ENCODE measurements at places on chromosomes 7 and 10.

DNA sequence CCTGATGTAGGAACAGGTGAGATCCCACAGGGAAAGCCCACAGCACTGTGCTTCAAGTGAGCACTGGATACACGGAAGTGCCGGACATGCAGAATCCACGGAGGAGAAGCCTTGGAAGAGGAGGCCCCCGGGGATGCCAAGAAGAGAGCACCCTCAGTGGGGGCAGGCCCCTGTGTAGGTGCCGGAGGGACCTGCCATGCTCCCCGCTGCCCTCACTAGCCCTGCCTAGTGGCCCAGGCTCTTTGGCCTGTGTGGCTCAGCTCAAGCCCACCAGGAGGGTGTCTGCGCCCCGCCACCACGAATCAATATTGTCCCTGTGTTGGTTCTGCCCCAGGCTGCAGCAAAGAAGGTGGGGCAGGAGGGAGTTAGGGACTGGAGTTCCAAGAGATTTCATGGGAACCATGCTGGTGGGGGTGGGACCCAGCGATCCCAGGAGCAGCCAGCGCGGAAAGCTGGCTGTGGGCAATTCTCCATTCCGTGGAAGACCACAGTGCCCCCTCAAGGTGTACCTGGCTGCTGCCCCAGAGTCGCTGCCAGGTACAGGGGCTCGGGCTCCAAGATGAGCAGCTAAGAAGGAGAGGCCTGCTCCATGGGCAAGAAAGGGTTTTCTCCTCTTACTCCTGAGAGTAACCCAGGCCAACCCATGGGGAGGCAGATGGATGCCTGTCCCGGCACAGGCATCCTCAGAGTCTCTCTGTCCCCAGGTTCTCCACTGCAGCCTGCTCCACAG lies 34.9 kb upstream of the LEP start:
- no peak for DNase-seq

- no peak for DNase-seq
Measured at GRCh38 chr10:70442332-70442988, 979 bp upstream of the NODAL start.

- DNase-seq = no peak
Measured at GRCh38 chr7:87833130-87833529, 43.0 kb downstream of the SLC25A40 start.

DNA sequence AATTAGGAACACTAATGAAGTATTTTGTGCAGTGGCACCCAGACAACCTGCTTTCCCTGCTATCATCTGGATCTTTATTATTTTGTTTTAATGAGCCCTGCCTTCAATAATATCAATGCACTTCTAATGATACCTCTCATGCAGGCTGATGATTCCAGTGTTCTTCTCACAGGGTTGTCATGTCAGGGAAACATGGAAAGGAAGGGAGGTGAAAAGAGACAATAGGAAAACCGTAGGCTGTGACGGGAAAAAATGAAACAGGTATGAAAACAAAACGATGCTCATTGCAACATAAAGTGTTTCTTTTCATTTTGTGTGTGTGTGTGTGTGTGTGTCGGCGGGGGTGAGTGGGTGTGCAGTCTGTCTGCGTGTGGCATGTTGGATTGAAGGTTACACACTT lies 102.6 kb upstream of the CTBP2 start:
- DNase-seq = no peak

GRCh38 chr10:13703997-13704536 lies 117.3 kb downstream of the PRPF18 start:
- no peak for DNase-seq

DNA sequence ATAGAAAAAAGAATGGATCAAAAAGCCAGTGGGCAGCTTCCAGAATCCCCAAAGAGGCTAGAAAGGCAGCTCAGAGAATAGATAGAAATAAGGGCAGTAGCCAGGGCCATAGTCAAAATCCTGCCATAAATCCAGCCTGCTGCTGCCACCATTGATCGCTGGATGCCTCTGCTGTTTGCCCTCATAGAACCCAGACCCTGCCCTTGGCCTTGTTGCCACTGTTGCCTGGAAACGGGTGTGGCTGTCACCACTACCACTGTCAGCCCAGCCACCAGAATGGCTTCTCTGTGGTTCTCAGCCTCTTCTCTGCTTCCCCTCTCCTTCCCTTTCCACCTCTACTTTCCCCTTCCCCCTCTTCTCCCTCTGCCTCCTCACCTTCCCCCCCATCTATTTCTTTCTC lies 57.8 kb downstream of the HHEX start:
- DNase-seq = no peak

DNA sequence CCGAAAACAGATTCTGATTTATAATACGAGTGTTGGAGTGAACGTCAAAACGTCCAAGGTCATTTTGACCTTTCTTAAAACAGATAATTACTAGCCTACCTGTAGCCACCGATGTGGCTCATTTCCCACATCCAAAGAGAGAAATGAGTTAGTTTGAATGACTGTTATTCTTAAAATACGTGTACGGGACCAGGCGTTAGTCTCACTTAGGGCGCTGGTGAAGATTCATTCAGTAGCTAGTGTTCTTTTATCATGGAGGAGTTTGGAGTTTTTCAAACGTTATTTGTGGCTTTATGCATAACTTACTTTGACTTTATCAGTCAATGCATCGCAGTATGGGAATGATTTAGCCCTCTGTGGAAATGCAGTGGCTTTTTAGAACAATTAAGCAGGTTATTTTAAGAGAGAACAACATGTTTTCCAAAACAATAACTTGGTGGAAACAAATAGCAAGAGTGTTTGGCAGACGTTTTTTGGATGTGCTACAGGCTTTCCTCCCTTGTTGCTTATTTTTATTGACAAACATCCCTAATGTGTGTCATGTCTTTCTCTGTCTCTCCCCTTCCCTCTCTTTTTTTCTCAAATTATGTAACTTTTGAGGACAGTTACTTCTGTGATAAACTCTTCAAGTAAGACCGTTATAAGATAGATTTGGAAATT lies 1.6 kb downstream of the BICC1 start:
- no peak for DNase-seq

GRCh38 chr7:50308532-50309385 lies 4.2 kb downstream of the IKZF1 start:
- DNase-seq = no peak

DNA sequence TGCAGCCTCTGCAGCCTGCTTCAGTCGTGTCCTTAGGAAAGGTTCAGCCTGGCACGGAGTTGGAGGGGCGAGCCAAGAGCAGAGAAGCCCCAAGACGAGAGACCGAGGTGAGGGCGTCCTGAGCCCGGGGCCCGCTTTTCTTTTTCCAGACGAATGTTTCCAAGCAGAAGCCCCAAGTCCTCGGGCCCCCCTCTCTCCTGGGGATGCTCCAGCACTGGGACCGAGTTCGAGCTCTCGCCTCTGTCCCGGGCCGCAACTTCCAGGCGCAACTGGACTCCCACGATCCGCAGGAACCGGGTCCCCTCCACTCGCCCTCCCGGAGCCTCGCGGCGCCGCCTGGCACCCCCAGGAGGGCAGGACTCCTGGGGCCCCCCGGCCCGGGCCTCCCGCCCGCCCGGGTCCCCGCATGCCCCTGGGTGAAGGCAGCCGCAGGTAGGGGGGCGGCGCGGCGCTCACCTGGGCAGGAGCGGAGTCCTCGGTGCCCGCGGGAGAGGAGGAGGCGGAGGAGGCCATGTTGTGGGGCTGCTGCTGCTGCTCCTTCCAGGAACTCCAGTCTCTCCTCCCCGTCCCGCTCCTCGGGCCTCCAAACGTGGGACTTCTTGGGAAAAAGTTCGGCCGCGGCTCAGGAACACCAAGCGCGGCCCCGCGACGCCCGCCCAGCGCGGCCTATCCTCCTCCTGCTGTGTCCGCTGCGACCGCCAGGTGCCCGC lies 45.3 kb upstream of the CDK1 start:
- peak; percentile 9 for DNase-seq

DNA sequence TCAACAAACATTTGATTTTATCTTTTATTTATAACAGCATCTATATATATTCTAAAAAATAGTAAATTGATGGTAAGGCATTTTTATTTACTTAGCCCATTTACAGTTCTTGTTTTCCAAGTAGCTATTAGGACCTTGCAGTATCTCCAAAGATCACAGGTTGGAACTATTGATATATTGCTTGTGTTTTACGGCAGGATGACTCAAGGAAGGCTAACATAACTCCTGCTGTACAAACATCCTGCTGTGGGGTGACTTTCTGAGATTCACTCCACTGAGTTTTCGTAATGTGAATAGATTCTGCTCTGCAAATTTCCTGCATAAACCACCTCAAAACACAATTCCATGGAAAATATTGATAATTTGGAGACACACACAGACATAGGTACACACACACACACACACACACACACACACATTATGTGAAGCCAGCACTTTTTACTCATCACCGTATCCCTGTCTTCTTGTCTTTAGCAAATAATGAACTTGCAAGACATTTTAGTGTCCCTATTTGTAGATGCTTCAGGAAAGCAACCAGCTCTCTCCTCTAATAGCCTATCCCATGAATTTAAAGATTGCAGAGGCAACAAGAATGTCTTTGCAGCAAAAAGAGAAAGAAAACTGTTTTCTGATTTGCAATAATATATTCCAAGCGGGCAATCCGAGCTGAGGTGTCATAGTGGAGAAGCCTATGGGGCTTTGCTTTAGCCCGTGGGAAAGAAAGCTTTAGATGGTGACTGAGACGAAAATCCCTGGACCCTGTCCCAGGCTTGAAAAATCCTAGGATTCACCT lies 722 bp downstream of the AGR2 start:
- DNase-seq = no peak

- DNase-seq = no peak
Measured at GRCh38 chr10:114548662-114549061, 109.4 kb downstream of the ABLIM1 start.

DNA sequence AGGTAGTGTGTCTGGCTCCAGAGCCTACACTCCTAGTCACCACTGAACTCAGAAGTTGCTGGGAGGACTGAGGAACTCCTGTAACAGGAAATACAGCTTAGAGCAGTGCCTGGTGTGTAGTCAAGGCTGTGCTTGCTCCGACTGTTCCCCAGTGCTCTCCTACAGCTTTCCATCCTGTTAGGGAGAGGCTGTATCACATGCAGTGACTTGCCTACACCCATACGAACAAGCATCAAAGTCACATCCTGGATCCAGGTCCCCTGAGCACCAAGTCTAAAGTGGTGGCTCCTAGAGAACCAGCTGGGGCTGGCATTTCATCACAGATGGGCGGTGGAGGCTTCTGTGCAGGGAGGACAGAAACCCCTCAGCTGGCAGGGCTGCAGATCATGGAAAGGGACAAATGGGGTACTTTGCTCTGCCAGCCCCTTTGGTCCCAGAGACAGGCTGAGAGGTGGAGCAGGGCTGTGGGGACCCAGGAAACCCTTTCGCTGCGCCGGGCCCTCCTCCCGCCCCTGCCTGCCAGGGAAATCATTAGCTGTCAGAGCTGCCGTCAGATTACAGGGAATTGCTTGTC lies 7.7 kb downstream of the ASB10 start:
- DNase-seq = no peak

All from stimulated activated CD4-positive, alpha-beta T cell treated with anti-CD3 and anti-CD28 coated beads, Interleukin-1b, Interleukin-23, amount 100 ng/mL, for 24 hours (primary cell).